ENCODE measurements at places on chromosomes 12 and 14. TPM values are rescaled to one million over a fixed set of nuclear protein-coding genes. Genes with fewer than 3 reads are reported as not detected.

DNA sequence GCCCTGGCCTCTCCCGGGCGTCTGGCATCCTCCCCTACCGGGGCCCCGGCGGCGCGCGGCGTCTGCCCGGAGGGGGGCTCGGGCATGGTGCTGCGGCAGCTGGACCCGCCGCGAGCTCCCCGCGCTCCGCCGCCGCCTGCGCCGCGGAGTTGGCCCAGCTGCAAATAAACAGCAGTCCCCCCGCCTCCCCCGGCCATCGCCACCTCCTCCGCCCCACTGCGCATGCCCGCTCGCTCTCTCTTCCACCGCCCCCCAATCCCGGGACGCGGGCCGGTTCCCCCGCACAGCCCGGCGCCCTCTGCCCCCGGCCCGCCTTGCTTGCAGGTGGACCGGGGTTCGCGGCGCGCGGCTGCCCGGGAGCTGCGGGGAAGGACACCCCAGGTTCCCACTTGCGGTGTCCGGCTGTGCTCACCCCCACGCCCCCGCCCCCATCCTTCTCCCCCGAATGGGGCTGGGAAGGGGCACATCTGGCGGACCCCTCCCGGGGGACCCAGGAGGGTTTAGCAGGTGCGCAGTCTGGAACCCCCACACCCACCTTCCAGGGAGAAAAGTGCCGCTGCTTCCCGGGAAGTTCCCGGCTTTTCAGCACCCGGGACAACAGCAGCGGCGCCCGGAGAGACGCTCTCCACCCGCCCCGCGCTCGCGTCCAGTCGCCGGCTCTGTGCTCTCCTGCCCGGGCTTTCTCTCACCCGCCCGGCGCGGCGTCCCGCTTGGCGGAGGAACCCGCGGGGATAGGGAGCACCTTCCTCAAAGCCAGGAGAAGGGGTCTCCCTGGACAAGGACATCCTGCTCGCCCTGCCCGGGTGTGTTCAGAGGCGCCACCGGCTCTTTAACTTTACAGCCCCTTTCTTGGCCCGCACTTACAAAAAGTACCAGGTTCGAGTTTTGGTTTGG lies at the start of gene TMTC1:
TMTC1 (minus strand) TSS at position 170 of the 894 bp plus-strand sequence. CDS start 191 bp downstream, outside the sequence.
- no peak for DNase-seq

DNA sequence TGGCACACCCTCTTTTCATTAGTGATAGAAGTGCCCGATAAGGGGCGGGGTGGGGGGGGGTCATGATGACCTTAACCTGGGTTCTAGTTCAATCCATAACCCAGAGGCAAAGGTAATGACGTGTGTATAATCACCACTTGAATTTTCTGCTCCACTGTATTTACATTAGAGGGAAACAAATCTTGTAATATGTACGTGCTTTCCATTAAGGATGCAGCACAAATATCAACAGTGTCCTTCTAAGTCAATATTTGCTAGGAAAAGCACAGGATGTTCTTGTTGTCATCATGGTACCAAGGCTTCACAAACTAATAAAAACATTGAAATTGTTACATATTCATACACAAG lies 121.2 kb upstream of the SLC38A2 start:
- DNase-seq: no peak

DNA sequence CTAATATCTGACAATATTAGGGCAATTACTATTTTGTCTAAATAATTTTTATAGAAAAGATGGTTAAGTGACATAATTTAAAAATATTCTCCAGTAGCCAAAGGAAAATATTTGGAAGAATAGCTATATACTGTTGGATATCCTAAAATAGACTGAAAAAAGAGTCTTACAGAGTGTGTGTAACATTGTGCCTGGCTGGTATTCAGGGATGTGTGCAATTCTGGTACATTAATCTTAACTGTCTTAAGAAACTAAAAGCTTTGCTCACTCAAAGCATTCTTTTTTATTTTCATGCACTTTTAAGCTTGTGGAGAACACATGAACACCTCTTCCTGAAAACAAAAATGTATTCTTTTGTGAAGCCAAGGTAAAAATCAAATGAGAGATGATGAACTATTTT lies 10.1 kb upstream of the NR2C1 start:
- DNase-seq: no peak

- no peak for DNase-seq
Observed at GRCh38 chr14:100098171-100098570, 32.9 kb downstream of the EVL start.

TAS2R31 gene
- 1.6 TPM for total RNA-seq

GABARAPL1 gene
- total RNA-seq: 6.3 TPM
